ENCODE measurements at places on chromosomes 13 and 19.

- DNase-seq: no peak
Measured at GRCh38 chr19:29271341-29271740, 58.4 kb upstream of the UQCRFS1 start.

GRCh38 chr13:21359855-21360254, 99.2 kb downstream of the ZDHHC20 start:
- no peak for DNase-seq

GRCh38 chr13:106357198-106357597, 178.3 kb downstream of the EFNB2 start:
- DNase-seq: no peak

DNA sequence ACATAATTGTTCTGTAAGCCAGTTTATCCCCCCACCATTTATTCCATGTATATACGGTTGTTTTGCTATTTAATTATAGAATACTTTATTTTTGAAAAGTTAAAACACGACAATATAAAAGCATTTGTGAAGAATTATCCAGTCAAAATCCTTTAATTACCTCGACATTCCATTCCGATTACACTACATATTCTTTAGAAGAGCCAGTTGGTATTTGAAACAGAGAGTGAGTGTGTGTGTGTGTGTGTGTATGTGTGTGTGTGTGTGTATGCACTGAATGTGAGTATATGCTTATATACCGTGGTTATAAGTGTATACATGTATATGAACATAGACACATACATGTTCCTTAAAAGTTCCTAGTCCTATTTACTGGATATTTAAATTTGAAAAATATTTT, 87.8 kb upstream of the KLF5 start:
- DNase-seq: peak; percentile 3

DNA sequence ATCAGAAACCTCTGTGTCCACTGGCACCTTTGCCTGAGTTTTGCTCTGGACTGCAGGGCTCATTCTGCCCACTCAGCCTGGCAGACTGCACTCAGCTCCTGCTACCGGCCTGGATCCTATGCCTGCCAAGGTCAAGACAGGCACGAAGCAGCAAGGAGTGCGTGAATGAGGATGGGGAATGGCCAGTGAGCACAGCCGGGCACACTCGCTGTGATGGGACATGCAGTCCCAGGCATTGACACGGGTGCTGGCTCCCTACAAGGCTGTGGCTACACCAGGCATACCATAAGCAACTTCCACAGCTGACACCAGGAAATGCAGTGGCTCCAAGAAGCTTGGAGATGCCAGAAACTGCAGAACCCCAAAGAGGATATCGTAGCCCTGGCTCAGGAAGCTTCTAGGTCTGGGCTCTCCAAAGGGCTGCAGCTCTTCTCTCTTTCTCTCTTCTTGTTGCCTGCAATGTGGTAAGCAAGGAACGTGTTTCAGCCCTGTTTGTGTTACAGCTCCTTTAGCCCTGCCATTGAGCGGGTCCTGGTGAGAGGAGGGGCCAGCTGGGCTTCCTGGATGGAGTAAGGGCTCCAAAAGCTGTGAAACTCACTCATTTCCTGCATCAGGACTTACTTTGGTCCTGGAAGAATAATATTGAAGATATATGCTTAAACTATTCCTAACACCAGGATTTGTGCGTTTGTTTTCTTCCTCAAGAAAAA, 832.6 kb upstream of the SLITRK5 start:
- no peak for DNase-seq

- DNase-seq: no peak
Measured at GRCh38 chr13:85386424-85386823, 412.8 kb downstream of the SLITRK6 start.

- peak; percentile 47 for DNase-seq
Measured at GRCh38 chr13:41284512-41285288, 21.3 kb upstream of the MTRF1 start.

DNA sequence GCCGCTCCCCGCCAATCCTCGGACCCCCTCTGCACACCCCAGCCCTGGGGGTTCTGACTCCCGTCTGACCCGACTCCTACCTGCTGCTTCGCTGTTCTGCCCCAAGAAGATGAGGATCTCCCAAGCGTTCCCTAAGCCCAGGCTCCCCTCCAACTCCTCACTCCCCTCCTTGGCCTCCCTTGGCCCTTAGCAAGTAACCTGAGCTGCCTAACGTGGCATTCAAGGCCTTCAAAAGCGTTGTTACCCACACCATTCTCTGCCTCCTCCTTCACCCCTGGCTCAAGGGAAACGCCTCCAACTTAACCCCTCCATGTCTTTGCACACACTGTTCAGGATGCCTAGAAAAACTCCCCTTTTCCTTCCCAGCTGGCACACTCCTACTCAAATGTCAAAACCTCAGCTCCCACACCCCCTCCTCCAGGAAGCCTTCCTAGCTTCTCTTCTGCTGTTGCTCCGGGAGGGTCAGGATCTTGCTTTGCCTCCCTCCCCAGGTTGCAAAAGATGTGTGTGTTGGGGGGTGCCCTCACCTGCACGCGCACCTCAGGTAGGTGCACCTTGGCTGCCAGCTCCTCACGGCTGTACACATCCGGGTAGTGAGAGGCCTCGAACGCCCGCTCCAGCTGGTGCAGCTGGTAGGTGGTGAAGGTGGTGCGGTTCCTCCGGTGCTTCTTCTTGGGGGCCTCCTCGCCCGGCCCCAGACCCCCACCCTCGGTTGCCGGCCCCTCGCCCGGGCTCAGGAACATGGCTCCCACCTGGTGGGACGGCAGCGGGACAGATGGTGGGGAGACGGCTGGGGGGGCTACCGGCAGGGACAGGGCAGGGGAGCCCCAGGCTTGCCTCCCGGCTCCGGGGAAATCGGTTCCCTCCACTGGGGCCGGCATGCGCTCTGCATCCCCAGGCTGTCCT, 775 bp downstream of the RAX2 start:
- no peak for DNase-seq

DNA sequence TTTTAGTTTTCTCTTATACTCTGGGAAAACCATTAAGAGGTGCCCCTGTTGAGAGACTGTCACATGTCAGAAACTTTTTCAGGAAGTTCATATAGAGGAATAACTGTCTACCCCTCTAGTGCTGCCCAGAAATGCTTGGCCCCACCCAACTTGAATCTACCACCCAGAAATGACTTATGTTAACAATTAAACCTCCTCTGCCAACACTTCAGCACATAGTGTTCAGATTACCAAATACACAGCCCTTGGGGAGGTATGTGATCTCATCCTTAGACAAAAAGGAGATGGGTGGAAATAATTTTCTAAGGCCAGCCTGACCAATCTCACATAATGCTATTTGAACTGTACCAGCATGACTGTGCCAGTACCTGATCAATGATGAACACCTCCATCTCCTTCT, 35.6 kb downstream of the CCDC169 start:
- no peak for DNase-seq

- DNase-seq: no peak
Measured at GRCh38 chr19:38055655-38056521, 148.9 kb downstream of the SIPA1L3 start.

- DNase-seq: peak; percentile 96
Measured at GRCh38 chr19:55624109-55625003, at the start of gene ZNF784. Gene ZNF784 (minus strand): TSS chr19:55624566. CDS start chr19:55624561, 5 bp downstream.

DNA sequence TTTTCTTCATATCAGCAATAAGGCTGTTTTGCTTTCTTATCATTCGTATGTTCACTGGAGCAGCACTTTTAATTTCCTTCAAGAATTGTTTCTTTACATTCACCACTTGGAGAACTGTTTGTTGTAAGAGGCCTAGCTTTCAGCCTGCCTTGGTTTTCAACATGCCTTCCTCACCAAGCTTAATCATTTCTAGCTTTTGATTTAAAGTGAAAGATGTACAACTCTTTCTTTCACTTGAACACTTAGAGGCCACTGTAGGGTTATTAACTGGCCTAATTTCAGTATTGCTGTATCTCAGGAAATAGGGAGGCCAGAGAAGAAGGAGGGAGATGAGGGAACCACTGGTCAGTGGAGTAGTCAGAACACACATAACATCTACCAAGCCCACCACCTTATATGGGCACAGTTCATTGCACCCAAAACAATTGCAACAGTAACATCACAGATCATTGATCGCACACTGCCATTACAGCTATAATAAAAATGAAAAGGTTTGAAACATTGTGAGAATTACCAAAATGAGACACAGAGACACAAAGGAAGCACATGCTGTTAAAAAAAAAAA, 181.4 kb upstream of the TUBA3C start:
- DNase-seq: no peak

All from Daoy (cell line).